ENCODE measurements at places on chromosomes 7 and 10. TPM values are rescaled to one million over a fixed set of nuclear protein-coding genes. Genes with fewer than 3 reads are reported as not detected.
A peak's percentile ranks its signal among the peaks of the same experiment; 100 is the strongest.

- DNase-seq, result peak; percentile 68
These were observed 22.3 kb upstream of the FAM133B start for GRCh38 chr7:92612501-92612900.

DNA sequence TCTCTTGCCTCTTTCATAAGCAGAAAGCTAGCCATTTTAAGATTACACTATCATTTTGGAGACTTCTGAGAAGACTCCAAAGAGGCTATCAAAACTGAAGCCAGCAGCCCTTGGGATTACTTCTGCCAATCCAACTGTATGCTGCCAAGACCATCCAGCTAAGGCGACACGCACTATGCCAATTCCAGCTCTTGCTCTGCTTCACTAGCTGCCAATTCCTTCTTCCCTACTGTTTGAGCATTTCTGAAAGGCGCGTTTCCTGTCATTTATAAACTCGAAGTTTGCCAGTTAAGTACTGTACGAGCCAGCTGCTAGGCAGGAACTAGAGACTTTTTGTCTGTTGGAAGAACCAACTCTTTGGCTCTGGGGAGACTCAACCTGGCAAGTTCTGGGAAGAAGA is 36.5 kb downstream of the MALSU1 start:
- DNase-seq, result no peak

The SLC25A28 gene
- 20.7 TPM for total RNA-seq

The PILRA gene
- 0.51 TPM for total RNA-seq

DNA sequence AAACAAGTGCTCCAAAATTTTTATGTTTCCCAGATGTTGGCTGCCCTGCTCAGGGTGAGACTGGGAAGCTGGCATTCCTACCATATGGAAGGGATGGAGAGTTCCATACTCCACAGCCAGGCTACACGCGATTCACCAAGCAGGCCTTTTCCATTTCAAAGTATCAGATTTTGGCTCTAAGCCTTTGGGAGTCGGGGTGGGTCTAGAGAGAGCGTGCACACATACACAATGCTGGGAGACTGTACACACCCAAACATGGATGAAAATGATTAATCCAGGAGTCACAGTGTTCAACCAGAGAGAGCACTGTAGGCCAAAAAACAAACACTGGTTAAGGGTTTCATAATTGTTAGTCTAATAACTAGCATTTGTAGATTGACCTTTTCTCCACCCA is 295.0 kb downstream of the BICC1 start:
- no peak for DNase-seq

DNA sequence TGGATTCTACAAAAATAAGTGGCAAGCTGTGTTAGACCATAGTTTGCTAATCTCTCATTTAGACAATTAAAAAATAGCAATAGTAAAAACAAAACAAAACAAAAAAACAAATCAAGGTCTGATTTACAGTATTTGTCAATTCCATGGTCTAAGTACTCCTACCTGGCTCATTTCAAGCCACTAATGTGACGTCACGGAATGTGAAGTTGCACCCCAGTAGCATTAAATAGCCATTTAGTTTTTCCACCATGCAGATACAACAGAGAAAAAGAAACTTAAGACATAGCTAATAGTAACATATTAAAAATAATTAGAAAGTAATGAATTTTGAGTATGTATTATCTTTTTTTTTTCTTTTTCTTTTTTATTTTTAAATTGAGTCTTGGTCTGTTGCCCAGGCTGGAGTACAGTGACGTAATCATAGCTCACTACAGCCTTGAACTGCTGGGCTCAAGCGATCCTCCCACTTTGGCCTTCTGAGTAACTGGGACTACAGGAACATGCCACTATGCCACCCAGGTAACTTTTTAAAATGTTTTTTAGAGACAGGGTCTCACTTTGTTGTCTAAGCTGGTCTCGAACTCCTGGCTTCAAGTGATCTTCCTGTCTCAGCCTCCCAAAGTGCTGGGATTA is 101.2 kb downstream of the MKX start:
- DNase-seq, result no peak

DNA sequence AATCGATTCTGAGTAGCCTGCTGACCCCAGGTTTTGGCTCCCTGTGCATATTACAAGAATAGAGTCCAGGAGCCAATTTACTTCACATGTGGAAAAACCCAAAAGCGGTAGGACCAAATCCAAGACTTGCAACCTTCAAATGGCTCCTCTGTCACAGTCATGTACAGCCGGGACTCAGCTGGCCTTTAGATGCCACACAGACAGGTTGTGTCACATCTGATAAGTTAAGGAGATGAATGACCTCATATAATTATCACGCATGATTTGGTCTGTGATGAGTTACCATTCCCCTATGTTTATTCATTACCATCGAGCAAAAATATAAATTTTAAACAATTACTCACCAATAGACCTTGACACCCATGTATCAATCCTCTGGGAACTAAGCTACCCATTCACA is 14.2 kb downstream of the CACNA2D1 start:
- DNase-seq, result no peak

Data from myocyte (in vitro differentiated cells).